ENCODE measurements at places on chromosomes 2 and 18.

DNA sequence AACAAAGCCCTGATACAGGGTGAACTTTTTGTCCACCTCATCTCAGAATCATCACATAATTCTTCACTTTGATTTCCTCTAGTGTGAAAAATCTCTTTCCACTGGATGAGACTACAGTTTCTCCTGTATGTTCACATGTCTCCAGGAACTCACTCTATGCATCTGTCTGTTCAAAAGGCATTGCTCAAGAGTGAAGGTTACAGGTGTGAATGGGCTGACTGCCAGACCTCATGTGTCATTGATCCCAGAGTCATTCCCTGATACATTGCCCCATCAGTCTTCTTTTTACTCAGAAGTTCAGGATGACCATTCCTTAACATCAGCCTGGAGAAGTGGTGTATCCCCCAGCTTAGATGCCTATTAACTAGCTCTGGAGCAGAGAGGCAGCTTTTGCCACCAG lies 4.4 kb upstream of the DSC3 start:
- no peak for DNase-seq

DNA sequence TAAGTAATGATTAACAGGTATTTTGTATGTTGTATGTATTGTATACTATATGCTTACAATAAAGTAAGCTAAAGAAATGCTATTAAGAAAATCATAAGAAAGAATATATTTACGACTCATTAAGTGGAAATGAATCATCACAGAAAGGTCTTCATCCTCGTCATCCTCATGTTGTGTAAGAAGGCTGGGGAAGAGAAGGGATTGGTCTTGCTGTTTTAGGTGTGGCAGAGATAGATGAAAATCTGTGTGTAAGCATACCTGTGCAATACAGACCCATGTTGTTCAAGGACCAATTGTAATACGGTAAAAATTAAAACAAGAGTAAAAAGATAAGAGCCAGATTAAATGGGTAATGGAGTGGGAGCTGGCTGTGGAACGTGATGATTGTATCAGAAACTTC lies 16.6 kb downstream of the SLC35F5 start:
- DNase-seq = no peak

DNA sequence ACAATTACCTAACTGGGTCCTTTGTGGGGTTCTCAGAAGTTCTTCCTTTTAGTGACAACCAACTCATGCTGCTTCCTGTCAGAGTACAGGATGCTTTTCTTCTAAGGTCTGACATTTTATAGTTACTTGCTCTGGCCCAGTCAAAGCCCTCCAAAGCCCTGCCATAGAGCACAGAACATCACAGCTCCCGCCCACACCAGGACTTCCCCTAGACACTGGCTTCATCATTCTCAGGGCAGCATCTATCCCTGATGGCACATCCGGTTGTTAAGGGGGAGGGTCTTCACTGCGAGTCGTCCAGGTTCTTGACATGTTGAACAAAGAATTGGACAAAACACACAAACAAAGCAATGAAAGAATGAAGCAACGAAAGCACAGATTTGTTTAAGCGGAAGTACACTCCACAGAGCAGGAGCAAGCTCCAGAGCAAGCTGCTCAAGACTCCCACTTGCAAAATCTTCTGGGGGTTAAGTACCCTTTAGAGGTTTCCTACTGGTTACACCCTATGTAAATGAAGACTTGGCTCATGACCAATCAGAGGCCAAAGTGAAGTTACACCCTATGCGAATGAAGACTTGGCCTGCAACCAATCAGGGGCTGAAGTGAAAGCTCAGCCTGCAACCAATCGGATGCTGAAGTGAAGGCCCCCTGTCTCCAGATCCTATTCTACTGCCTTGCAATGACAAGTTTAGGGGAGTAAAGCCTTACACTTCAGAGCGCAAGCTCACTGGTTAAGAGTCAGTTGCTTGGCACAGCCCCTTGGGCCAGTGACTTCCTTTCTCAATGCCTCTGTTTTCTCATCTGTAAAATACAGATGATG lies 79.0 kb downstream of the HDAC4 start:
- no peak for DNase-seq

DNA sequence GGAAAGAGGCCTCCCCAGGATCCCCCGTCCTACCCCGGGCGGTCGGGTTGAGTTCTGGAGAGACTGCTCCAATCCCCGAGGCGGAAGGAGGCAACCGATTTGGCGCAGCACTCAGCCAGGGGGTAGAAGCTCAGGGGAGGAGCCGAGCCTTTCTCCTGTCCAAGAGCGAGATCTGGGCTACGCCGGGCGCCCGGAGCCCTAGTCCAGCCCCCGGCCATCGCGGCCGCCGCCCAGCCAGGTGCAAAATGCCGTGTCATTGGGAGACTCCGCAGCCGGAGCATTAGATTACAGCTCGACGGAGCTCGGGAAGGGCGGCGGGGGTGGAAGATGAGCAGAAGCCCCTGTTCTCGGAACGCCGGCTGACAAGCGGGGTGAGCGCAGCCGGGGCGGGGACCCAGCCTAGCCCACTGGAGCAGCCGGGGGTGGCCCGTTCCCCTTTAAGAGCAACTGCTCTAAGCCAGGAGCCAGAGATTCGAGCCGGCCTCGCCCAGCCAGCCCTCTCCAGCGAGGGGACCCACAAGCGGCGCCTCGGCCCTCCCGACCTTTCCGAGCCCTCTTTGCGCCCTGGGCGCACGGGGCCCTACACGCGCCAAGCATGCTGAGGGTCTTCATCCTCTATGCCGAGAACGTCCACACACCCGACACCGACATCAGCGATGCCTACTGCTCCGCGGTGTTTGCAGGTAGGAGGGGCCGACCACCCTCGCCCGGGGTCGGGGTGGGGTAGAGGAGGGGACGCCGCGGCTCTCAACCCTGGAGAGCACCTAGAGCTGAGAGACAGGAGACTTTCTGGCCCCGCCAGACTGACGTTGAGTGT lies at the start of gene DYSF:
TSS of gene DYSF (plus strand) at position 158 of the 817 bp plus-strand sequence.
- peak; percentile 30 for DNase-seq

DNA sequence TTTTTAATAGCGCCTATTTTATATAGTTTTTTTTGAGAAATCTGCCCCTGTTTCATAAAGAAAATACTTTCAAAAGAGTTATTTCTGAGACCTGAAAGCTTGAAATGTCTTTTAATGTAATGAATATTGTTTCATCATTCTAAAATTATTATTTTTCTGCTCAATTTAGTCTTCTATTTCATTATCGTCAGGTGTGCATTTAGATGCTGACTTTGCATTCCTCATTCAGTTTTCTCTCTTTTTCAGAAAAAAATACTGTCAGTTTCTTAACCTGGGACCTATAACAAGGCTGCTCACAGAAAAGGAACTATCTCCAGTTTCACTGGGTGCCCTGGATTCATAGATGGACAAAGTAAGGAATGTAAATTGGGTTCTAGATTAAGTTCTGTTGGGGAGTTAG lies 1631.7 kb downstream of the SUCLG1 start:
- DNase-seq = no peak

GRCh38 chr2:214593727-214594126 lies 182.9 kb downstream of the VWC2L start:
- DNase-seq = no peak

DNA sequence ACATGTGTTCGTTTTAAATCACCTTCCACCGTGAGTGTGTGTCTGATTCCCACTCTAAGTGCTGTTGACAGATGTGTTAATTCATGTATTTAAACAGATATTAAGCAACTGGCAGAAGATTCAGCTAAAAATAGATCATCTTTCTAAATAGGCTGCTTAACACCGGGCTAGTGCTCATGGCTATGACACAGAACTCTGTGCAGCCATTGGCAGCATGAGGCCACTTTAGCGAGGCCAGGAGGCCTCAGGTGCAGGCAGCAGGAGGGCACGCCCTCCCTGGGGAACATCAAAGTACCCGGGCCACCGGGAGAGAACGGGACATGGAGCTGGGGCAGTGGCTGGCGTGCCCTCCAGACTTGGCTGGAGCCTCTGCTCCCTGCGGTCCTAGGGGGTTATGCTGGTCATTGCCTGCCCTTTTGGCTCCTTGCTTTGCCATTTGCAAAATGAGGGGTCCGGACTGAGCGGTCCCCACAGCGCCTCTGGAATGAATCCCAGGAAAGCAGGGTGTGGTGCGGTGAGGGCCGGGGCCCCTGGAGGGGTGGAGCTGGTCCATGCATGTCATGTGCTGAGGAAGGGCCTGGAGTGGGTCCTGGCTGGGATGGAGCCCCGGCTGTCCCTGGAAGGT lies 62.8 kb upstream of the HDAC4 start:
- no peak for DNase-seq

- DNase-seq = no peak
These were observed 48.5 kb downstream of the ARL6IP6 start for GRCh38 chr2:152766928-152767327.

GRCh38 chr2:238137885-238138284 lies 583 bp upstream of the KLHL30 start:
- DNase-seq = no peak

GRCh38 chr2:198883604-198884003 lies 574.1 kb downstream of the SATB2 start:
- DNase-seq = no peak

GRCh38 chr2:142290931-142291330 lies 160.1 kb upstream of the LRP1B start:
- no peak for DNase-seq

- DNase-seq = peak; percentile 54
These were observed 5.3 kb downstream of the KLF11 start for GRCh38 chr2:10048501-10049171.

DNA sequence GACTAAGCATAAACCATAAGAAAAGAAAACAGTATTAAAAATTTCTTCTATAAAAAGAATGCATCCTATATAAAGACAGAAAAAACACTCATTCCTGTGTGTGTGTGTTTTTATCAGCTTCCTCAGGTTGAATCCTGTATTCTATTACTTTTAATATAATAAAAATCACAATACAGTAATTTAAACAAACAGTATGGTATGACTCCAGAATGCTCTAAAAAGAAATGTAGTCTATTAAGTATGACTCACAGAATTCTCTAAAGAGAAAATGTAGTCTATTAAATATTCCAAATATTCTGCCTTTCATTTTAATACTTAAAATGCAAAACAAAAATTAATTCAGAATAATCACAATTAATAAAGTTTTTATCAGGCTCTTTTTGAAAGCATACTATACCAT lies 19.8 kb downstream of the CCDC88A start:
- DNase-seq = no peak

- DNase-seq = no peak
These were observed 55.2 kb upstream of the RIOK3 start for GRCh38 chr18:23397907-23398306.

DNA sequence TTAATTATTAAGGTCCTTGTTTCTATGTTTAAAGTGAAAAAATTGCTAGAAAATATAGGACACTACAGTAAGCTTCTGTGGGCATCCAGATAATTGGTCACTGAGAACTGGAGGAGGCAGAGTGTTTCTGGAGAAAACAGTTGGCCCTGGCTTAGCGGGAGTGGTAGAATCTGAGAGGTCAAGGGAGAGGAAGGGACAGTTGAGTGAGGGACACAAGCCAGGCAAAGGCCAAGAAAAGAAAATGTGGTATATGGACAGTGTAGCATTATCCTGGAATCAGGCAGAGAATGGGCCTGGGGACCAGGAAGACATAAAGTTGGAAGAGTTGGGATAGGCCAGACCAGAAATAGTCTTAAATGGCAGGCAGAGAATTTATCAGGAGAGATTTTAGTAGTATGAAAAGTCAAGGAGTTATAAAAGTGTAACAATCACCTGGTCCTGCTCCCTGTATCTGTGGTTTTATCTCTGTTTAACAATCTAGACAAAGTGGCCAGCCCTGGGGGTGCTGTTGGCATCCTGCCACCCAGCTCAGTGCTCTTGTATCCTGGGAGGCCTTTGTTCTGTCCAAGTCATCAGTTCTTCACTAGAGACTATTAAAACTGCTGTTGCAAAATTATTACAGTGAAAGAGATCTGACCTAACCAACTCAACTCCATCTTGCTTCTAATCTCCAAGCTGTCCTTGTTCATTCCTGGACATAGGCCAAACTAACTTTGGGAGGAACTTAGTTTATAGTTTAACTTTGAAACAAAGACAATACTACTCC lies 15.4 kb upstream of the MSGN1 start:
- DNase-seq = peak; percentile 63

GRCh38 chr2:188693111-188693510 lies 281.1 kb upstream of the COL3A1 start:
- no peak for DNase-seq

DNA sequence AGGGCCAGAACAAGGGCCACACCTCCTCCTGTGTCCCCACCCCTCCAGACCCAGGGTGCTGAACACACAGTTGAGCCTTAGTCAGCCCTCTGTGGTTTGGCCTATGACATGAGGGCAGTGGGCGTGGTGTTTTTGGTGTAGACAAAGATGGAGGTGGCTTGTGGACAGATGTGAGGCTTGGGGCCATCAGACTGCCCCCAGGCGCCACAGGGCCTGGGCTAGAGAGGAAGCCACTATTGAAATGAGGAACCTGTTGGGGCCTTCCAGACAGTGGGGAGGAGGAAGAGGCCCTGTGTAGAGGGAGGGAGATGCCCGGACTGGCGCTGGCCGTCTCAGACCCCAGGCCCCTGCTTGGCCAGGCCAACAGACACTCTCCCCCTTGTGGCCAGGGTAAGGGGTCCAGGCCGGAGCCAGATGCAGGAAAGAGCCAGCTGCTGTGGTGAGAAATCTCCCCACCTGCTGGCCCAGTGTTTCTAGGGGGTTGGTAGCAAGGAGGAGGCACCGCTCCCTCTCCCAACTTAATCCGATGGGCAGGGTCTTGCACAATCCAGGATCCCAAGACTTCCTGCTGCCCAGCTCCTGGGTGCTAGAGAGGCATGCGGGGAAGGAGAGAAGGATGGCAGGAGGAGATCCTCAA lies 53.8 kb downstream of the SMAD7 start:
- peak; percentile 79 for DNase-seq

GRCh38 chr2:63049970-63050333 lies 678 bp upstream of the OTX1 start:
- DNase-seq = no peak

DNA sequence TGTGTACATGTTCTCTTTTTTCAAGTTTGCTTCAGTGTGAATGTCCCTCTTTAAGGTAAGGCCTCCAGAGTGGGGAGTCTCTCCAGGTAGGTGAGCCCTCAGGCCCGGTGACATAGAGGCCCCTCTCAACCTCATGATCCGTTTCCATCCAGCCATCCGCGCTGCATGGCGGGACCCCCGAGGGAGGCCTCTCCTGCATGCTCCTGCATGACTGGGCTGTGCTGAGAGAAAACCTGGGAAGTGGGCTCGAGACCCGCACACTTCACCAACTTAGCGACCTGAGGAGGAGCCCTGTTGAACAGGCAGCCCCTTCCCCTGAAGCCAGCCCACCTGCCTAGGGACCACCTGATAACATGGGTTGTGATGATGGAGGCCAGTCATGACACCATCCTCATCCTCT lies 131.3 kb upstream of the EPAS1 start:
- no peak for DNase-seq

DNA sequence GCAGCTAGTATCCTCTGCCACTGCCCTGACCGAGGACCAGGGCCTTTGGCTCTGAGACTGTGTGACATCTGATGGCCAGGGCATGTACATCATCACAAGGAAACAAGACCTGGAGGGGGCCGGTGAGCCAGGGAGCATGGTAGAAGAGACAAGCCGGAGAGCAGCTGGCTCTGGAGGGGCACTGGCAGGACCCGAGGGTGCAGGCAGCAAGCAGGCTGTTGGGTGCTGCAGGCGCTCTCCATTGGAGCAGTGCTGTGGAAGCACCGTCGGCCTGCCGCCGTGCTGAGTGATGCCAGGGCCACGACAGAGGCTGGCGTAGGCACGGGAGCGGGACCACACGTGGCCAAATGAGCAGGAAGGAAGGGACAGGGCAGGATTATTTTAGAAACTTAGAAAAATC lies 335.2 kb downstream of the GBX2 start:
- DNase-seq = no peak

All from RPMI7951 (cell line).